Mononuclear cell (primary cell): ENCODE measurements at places on chromosomes 7 and 10. TPM values are rescaled to one million over a fixed set of nuclear protein-coding genes. Genes with fewer than 3 reads are reported as not detected.

Gene MARVELD1
- total RNA-seq, result 5.5 TPM

Gene GRID1
- not detected for total RNA-seq

Gene SHTN1
- total RNA-seq, result 10.0 TPM

Gene TMEM139
- total RNA-seq, result 0.10 TPM

Gene TAF5
- total RNA-seq, result 4.8 TPM

Gene SLC13A1
- total RNA-seq, result not detected

Gene AKR1B1
- 39.7 TPM for total RNA-seq

Gene PEX1
- 31.6 TPM for total RNA-seq

Gene CNNM2
- total RNA-seq, result 7.3 TPM

Gene FAM149B1
- 8.6 TPM for total RNA-seq
